ENCODE measurements at places on chromosomes 1 and 21.
A peak's percentile ranks its signal among the peaks of the same experiment; 100 is the strongest.

DNA sequence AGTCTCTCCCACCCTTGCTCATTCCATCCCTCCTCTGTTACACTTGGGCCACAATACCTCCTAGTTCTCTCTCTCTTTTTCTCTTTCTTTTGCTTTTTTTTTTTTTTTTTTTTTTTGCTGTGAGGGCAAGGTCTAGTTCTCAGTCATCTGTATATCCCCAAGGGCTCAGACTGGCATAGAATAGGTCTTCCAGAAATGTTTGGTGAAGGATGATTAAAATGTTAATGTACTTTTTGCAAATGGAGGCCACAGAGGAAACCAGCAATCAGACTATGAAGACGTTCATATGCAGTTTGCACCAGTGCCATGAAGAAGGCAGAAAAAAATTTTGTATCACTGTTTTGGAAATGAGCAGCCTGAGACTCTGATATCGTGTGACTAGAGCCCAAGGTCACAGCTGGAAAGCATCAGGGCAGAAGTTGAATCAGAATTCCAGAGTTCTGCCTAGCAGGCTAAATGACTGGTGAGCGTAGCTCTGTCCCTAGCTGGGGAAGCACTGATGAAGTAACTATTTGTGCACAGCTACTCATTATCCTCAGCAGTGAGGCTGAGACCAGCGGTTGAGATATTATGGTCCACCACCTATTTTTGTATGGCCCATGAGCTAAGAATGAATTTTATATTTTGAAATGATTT, 186.5 kb downstream of the TGFBR3 start:
- DNase-seq = no peak

DNA sequence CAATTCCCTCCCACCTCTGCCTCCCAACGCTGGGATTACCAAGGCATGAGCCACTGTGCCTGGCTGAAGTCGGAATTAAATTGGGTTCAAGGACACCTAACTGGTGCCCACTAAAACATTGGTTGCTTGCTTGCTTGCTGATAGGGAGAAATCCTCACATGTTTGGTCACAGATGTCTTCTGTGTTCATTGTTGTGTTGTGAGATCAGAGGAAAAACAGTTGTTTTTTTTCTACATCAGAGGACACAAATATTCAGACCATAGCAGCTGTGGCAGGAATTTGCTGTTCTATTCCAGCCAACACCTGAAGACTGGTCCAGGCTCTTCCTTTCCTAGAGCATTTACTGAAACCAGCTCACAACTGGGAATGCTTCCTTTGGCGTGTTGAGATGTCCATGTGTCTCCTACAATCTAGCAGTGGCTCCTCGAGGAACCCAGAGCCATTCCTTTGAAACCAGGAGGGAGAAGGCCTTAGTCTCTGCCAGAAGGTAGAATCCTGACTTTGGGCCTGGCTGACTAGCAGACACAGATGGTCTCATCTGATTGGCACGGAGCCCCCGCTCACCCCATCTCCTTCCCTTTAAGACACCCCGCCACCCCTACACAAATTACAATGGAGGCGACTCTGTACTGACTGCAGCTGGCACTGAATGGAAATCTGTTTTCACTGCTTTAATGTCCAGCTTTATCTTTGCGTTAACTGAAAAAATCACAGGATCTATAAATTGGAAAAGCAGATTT, 24.3 kb upstream of the TRIM17 start:
- DNase-seq = no peak

- no peak for DNase-seq
Measured at GRCh38 chr1:234722270-234722704, 112.3 kb upstream of the IRF2BP2 start.

- no peak for DNase-seq
Measured at GRCh38 chr21:44537930-44538911, 1.8 kb downstream of the KRTAP10-1 start.

DNA sequence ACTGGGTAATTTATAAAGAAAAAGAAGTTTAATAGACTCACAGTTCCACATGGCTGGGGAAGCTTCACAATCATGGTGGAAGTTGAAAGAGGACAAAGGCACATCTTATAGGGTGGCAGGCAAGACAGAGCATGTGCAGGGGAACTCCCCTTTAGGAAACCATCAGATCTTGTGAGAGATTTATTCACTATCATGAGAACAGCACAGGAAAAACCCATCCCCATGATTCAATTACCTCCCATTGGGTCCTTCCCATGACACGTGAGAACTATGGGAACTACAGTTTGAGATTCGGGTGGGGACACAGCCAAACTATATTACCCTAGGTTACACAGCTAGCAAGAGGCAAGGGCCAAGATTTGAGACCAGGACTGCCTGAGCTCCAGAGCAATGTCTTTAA, 30.4 kb upstream of the SOX13 start:
- DNase-seq = no peak

DNA sequence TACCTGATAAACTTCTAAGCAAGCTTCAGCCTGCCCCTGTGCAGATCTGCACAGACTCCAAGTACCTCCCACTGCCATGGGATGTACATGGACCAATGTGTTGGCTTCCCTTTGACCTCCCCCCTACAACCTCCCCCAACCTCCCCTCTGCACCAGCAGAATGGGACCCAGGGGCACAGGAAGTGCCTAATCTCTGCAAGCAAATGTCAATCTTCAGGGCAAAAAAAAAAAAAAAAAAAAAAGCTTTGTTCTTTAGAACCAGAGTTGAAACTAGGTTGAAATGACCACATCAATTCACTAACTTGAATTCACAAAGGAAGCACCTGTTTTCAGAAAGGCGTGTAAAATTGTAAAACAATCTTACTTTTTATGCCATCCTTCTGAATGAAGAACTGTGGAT, 53.9 kb upstream of the TIAM1 start:
- no peak for DNase-seq

DNA sequence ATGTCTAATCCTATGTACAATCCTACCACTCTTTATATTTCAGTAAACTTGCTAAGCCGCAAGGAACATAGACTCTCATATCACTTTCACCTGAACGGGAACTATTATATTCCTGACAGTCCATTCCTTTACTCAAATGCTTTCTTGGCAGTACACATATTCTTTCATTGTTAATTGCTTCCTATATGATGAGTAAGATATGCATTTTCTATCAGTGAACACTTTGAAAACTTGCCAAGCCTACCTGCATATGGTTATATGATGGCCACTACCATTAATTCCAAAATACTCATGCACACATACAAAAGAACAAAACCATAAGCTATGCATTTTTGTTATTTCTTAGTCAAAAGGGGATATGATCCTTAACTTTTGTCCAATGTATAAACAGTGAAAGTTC, 341.5 kb downstream of the VAV3 start:
- DNase-seq = no peak

- DNase-seq = no peak
Measured at GRCh38 chr1:14516974-14517840, 81.3 kb upstream of the KAZN start.

- no peak for DNase-seq
Measured at GRCh38 chr1:3522564-3523265, 68.2 kb downstream of the ARHGEF16 start.

DNA sequence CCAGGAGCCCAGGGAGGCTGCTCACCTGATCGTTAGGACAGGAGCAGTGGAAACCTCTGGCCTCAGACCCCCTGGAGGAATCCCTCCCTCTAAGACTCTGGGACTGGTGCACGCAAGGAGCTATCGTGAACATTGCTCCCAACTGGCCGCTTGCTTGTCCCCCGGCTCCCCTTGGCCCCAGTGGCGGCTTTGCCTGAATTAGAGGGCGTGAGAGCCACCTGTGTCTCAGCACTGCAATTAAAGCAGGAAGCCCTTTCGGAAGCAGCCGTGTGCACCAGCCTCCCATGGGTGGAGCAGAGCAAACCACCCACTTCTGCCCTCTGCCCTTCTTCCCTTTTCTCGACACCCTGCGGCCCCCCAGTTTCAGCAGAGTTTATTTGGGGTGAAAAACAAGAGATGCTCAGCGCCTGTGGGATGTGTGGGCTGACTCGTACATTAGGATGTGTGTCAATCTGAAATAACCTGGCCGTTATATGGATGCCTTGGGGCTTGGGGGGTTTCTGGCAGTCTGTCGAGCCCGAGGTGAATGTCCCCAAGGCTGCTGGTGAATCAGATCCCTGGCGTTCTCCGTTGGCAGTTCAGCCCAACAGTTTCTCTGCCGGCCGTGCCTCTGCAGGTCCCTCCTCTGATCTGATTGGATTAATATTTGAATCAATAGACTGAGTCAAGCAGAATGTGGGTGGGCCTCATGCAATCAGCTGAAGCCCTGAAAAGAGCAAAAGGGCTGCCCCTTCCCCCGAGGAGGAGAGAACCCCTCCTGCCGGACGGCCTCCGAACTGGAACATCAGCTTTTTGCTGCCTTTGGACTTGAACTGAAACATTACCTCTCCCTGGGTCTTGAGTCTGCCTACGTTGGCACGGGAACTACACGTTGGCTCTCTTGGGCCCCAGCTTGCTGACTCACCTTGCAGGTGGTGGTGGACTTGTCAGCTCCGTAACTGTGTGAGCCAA, 7.3 kb upstream of the UMODL1 start:
- DNase-seq = no peak

- DNase-seq = no peak
Measured at GRCh38 chr1:235266967-235267366, 61.0 kb downstream of the ARID4B start.

GRCh38 chr1:22494943-22495579, 43.4 kb downstream of the ZBTB40 start:
- no peak for DNase-seq

GRCh38 chr1:44505210-44505993, 100.3 kb downstream of the RNF220 start:
- DNase-seq = no peak

DNA sequence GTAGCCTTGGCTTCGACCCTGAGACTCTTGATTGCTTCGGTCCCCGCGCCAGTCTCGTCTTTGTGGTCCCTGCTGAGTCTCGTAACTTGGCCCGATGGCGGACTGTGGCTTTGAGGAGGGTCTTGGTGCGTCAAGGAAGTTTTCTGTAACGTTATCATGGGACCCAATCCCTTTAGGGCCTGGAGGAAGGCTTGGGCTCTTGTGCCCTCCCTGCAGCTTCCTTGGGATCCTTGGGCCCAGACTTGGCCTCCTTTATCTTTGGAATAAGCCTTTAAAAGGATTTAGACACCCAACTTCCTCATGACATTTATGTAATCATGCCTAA, 371 bp downstream of the ZMPSTE24 start:
- DNase-seq = no peak

- DNase-seq = no peak
Measured at GRCh38 chr1:202505356-202505755, 156.9 kb downstream of the PPP1R12B start.

GRCh38 chr1:245859493-245860114, 647.5 kb downstream of the SMYD3 start:
- DNase-seq = no peak

GRCh38 chr1:208172423-208173145, 71.6 kb downstream of the PLXNA2 start:
- DNase-seq = no peak

DNA sequence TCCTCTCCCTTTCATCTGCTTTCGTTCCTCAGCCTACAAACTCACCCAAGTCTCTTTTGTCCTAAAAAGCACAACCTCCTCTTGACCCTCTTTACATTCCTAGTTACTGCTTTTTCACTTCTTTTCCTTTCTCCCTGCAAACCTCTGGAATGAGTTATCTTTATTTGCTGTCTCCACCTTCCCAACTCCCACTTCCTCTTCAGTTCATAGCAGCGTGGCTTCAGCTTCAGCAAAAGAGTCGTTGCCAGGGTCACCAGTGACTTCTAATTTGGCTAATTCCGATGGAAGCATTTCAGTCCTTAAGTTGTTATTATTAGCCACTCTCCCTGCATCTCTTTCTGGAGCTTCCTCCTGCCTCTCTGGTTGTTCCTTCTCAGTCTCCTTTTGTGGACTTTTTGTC, 6.2 kb upstream of the TMEM54 start:
- DNase-seq = no peak

GRCh38 chr1:183962903-183963302, 74.6 kb downstream of the COLGALT2 start:
- DNase-seq = no peak

DNA sequence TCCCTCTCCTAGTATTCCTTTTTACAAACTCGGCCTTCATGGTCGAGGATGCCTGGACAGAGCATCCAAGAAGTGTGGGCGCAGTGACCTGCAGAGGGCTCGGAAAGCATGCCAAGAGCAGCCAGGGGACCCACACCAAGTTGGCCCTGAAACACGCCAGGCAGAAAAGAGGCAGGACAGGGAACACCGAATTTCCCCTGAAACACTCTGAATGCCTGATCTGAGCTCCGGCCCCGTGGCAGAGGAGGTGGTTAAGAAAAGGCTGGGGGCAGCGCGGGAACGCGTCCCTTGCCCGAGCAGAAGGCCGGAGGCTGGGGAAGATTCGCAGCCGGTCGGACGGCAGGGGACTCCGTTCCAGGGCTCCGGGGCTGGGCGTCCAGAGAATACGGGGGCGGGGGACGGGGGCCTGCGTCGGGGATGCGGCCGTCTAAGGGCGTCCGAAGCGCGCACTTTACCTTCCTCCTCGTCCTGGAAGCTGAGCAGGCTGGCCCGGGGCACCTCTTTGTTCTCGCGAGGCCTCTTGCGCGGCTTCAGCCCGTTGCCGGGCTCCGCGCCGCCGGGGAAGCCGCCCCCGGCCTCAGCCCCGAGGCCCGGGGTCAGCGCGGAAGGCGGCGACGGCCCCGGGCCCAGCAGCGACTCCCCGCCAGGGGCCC, 558 bp downstream of the PAXBP1 start:
- DNase-seq = peak; percentile 55

DNA sequence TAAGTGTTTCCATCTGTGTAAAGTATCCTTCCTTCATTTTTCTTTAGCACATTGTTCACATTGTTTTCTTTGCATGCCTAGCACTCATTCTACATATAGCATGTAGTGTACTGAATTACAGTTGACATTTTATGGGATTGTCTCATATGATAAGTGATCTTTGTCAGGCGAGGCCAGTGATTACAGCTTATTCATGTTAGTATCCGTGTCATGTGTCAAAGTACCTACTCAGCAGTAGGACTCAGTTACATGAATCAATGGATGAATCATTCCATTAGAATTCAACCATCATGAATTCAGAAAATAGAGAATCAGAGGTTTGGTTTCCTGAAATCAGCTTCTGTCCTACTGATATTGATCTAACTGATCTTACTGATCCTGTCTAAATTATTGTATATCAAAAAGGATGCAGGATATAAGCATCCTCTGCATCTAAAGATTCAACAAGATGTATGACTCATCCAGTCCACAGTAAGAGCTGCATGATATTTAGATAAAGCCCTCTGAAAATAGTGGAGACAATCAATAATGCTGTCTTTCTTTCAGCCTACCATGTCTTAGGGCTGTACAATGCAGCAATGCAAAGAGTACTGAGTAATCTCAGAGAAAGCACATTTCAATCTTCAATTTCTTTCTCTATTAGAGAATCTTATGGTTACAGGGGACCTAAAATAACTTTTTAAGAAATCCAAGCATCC, 20.7 kb upstream of the HRNR start:
- no peak for DNase-seq

- no peak for DNase-seq
Measured at GRCh38 chr1:33599516-33600115, 127.2 kb downstream of the ZSCAN20 start.
